ENCODE measurements at places on chromosomes 7 and 10.

GRCh38 chr7:28926871-28927597 lies 31.1 kb downstream of the TRIL start:
- DNase-seq = no peak

DNA sequence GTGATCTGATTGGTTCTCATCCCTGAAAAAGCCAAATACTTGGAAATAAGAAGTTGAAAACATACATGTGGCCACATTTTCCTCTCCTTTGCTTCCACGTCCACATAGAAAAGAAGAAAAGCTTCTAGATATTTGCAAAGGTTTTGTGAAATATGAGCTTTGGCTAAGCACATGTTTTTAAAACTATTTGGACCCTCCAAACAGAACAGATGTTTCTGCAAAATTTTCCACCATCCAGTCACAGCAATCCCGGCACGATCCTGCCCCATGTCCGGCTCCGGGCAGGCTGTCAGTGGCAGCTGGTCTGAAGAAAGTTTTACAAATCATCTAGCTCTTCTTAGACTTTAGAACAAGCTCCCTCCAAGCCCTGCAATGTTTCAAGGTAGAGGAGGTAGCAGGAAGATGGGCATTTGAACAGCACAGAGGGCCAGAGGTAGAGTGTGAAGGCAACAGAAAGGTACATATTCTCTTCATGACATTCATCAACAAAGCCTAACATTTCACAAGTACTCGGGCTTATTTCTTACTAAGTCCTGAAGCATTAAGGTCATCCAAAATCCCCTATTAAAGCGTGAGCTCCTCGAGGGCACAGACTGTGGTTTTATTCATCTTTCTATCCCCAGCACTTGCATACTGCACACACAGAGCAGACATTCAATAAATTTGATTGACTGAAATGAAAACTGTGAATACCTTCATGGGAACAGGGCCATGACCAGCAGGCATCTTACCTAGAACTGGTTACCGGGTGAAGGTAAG lies 110.1 kb downstream of the JAZF1 start:
- DNase-seq = no peak

- no peak for DNase-seq
Measured at GRCh38 chr7:29355388-29355787, 160.8 kb downstream of the CHN2 start.

DNA sequence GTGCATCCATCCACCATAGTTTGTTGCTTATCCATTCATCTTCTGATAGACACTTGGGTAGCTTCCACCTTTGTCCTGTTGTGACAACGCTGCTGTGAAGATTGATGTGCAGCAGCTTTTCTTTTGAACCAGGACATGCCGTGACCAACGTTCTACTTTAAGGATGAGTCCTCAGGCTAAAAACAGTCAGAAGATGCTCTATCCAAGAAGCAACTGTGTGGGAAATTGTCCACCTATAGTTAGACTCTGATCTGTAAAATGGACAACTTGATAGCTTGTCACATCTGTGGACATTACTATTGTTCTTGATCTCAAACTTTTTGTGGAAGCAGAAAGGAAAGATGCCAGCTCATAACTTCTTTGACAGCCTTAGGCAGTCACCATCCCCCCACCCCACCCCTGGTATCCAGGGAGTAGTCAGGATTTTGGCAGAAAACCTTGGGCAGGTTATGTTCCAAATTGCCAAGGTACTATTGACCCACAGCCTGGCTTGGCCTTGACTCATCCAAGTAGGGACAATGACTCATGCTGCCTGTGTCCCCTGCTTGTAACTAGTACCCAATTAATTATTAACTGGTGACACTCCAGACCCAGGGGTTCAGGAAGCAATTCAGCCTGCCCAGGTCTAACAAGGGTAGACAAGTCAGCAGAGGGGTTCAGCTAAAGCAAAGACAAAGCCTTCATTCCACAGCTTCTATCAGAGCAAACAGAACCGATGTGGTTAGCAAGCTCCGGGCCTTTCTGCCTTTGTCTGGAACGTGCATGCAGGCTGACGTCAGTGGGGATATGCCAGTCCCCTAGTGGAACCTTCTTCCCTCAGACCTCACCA lies 99.6 kb upstream of the ANLN start:
- no peak for DNase-seq

GRCh38 chr10:515674-516073 lies 173.8 kb downstream of the DIP2C start:
- no peak for DNase-seq

GRCh38 chr7:104362756-104363155 lies 34.4 kb downstream of the LHFPL3 start:
- no peak for DNase-seq

DNA sequence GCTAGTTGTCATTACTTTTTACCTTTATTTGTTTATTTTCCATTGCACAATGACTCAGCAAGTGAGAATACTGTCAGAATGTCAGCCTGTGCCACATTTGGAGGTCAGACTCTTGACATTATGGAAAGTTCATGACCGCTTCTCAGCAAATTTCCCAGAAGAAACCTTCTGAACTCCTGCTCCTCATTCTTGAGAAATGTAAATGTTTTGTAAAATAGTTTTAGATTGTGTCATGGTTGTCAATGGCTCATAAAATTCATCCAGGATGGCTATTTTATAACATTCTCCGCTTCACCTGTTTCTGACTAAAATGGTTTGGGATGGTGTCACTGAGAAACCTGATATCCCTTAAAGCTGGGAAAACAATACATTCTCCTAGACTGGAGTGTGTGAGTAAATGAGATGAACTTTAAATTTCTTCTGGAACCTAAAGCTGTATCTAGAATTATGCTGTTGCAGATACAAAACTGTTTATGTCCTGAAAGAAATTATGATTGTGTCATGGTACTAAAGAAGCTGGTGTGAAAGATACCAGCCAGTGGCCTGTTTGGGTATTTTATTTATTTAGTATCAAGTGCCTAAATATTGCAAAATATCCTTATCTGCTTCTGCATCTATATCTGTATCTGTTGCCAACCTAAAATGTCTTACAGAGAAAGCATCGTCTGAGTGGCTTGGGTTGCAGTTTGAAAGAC lies 671.7 kb downstream of the GATA3 start:
- DNase-seq = no peak

- no peak for DNase-seq
Measured at GRCh38 chr10:71253981-71254818, 41.8 kb downstream of the UNC5B start.

DNA sequence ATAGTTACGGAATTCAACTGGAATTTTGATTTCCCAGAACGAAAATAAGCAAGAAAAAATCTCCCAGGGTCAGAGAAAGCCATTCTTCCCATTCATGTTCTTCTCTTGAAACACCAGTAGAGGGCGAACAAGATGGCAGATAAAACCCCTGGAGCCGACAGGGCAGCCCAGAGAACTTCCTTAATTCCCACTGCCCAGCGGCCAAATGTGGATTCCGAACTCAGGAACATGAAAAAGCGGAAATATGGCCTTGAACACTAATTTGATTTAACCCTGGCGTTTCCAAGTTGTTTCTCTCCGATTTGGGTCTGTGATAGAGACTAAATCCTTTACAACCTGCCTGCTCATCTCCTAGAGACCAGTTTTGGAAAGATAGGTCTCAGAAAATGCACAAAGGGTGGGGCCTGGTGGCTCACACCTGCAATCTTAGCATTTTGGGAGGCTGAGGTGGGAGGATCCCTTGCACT lies 100.7 kb upstream of the WAC start:
- DNase-seq = no peak

- no peak for DNase-seq
Measured at GRCh38 chr7:64807731-64808365, 13.6 kb downstream of the ZNF138 start.

GRCh38 chr10:101038484-101038883 lies 7.5 kb downstream of the SFXN3 start:
- no peak for DNase-seq

GRCh38 chr10:17787087-17787961 lies 21.8 kb upstream of the MRC1 start:
- DNase-seq = no peak

GRCh38 chr7:109646124-109646523 lies 1076.5 kb downstream of the DNAJB9 start:
- DNase-seq = no peak

- no peak for DNase-seq
Measured at GRCh38 chr7:41145656-41146055, 557.2 kb downstream of the INHBA start.

GRCh38 chr10:116909307-116909706 lies 60.0 kb downstream of the ENO4 start:
- DNase-seq = no peak

DNA sequence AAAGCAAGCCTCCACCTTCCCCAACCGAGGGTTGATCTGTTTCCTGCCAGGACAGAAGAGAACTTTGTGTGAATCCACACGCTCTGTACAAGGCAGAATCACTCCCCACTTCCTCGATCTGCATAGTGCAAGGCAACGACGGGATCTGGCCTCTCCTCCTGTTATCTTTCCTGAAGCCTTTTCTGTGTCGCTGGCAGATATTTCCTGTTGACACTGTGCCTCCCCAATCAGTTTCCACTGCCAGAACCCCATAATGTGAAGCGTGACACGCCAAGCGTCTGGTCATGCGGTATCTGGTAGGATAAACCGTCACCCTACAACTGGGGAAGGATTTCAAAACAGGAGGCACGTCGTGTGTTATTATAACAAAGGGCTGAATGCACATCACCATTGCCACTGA lies 57.2 kb downstream of the FAM171A1 start:
- no peak for DNase-seq

DNA sequence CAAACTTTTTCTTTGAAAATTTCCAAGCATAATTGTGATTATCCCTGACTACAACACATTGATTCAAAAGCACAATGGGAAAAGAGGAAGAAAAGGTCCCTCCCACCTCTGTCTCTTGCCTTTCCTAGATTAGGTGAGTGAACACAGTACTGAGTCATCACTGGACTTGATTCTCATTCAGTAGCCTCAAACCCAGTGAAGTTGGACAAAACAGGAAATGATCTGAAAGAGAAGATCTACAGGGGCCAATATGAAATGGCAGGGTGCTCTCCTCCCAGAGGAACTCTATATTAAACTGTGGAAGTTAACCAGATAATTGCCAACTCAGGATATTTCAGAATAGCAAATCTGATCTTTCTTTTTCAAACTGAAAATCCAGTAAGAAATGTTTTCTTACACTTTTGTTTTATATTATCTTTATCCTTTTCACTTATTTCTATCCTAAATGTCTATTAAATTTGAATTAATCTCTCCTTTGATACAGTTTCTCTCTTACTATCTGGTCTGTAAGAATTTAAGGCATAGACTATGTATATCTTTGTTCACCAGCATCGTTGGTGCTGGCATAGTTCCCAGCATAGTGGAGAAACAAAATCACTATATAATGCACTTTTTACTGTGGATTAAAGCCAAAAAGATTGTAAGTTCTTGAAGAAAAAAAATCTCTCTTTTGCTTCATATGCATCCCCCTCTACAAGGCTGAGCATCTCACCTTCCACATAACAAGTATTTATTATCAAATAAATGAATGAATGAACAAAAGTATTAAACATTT lies 41.4 kb upstream of the IKZF1 start:
- DNase-seq = no peak

DNA sequence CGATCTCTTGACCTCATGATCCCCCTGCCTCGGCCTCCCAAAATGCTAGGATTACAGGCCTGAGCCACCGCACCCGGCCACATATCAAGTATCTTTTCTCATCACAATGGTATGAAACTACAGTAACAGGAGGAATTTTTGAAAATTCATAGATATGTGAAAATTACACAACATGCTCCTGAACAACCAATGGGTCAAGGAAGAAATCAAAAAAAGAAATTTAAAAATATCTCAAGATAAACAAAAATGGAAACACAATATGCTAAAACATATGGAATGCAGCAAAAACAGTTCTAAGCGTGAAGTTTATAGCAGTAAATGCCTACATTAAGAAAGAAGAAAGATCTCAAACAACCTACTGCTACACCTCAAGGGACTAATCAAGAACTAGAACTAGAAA lies 59.8 kb upstream of the ADAM12 start:
- DNase-seq = no peak

- DNase-seq = no peak
Measured at GRCh38 chr10:65367706-65368105, 1558.1 kb upstream of the LRRTM3 start.

GRCh38 chr10:43765516-43765915 lies 116.8 kb upstream of the ZNF32 start:
- no peak for DNase-seq

- no peak for DNase-seq
Measured at GRCh38 chr10:17232276-17232960, 4.4 kb downstream of the VIM start.

GRCh38 chr10:132129431-132129830 lies 57.3 kb upstream of the DPYSL4 start:
- DNase-seq = no peak

GRCh38 chr7:32335107-32335506 lies 155.1 kb downstream of the LSM5 start:
- DNase-seq = no peak

DNA sequence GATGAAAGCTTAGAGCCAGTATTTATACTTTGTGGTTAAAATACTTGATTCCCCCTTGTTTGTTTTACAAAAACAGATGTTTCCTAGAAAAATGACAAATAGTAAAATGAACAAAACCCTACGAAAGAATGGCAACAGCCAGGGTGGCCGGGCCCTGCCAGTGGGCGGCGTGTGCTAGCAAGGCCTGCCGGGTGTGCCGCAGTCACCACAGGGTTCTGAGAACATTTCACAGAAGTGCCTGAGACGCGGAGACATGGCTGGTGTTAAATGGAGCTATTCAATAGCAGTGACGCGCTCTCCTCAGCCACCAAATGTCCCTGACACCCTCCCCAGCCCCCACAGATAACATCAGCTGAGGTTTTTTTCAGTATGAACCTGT lies 14.5 kb downstream of the GPR146 start:
- no peak for DNase-seq

DNA sequence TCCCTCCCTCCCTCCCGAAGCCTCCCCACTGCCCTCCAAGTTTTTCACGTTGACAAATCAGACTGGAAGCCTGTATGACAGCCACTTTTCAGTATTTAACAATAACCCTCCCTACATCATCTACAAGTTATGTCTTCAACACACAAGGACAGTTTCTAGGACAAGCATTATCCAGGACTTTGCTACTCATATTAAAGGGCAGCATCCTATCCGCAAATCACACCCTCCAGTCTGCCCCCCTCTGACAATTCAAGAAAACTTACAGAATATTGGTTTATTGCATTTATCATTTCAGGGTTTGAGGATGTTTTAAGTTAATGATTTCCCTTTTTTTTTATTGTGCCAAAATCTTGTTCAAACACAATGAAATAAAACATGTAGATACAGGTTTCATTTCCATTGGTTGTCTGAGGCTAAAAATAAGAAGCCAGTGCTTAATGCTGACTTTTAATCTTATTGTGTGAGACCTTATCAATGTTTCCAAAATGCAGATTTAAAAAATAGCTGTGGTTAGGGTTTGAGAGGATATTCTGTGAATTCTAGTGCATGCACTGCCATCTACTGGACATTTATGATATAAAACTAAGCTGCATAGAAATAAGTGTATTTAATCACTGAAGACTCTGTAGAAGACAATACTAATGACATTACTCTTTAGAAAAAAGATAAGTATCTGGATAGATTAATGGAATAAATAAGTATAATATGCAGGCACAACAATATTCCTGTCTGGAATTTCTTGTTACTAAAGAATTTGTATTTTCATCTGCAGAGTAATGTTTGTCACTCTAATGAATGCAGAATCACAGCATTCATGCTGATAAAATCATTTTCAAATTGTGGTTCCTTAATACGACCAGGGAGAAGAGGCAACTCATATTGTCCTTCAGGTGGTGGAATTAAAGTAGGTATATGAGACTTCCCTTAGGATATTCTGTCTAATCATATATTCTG lies 64.1 kb downstream of the CAV1 start:
- no peak for DNase-seq

- DNase-seq = no peak
Measured at GRCh38 chr7:129748356-129749109, 137.0 kb downstream of the NRF1 start.
